ENCODE measurements at places on chromosomes 13 and 19. TPM values are rescaled to one million over a fixed set of nuclear protein-coding genes. Genes with fewer than 3 reads are reported as not detected.

SLC6A16 gene
- total RNA-seq, result 0.54 TPM

DNA sequence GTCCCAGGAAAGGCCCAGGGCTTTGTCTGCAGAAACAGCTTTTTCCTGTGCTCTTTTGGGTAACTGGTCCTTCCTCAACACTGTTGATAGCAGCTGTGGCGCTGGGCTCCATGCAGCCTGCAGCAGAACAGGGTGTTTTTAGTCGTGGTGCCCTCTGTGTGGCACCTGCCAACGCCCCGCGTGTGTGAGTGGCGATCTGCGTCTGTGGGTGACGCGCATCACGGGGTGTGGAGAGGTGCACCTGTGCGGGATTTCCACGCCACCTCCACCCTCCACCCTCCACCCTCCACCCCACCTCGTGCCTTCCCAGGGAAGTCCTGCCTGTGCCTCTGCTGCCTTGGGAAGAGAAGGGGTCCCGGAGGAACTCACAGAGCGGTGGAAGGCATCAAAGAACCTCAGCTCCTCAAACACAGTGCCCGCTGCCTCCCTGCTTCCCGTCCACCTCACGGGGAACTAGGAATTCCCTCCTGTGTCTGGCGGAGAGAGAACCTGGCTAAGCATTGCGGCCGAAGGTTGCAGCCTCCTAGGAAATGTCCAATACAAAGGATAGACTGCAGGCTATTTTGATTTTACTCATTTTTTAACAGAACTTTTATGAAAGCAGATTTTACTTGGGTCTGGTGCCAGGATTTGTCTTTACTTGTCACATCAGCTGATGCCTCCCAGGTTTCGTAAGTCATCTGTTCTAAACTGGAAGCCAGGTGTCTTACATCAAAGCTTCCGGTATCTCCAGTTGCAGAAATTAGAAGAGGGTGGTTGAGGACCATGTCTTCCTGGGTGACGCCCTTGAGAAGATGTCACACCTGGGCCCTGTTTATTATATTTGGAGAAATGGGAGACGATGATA, 84.0 kb downstream of the ATP11A start:
- no peak for DNase-seq

GRCh38 chr13:76014406-76015318, 378.5 kb downstream of the LMO7 start:
- DNase-seq, result no peak

- DNase-seq, result no peak
Measured at GRCh38 chr19:4556597-4557127, 2.8 kb downstream of the SEMA6B start.

DNA sequence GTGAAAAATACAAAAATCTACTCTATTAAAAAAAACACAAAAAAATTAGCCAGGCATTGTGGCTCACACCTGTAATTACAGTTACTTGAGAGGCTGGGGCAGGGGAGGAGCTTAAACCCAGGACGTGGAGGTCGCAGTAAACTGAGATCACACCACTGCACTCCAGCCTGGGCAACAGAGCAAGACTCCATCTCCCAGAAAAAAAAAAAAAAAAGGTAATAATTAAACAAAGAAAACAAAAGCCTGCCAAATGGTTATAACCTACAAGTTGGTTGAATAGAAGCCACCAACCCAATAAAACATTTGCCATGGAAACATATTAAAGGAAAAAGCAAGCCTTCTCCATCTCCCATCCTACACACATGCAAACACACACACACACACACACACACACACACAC, 255.2 kb downstream of the ITGBL1 start:
- DNase-seq, result no peak

- DNase-seq, result no peak
Measured at GRCh38 chr13:109158383-109158782, 529.0 kb downstream of the MYO16 start.

Data from hematopoietic multipotent progenitor cell (in vitro differentiated cells).